ENCODE measurements at places on chromosomes 3 and 15.
A peak's percentile ranks its signal among the peaks of the same experiment; 100 is the strongest.

GRCh38 chr15:36430726-36431265, 148.6 kb upstream of the CDIN1 start:
- DNase-seq = no peak

- DNase-seq = no peak
These were observed 263.9 kb downstream of the DIPK2A start for GRCh38 chr3:144235489-144235888.

DNA sequence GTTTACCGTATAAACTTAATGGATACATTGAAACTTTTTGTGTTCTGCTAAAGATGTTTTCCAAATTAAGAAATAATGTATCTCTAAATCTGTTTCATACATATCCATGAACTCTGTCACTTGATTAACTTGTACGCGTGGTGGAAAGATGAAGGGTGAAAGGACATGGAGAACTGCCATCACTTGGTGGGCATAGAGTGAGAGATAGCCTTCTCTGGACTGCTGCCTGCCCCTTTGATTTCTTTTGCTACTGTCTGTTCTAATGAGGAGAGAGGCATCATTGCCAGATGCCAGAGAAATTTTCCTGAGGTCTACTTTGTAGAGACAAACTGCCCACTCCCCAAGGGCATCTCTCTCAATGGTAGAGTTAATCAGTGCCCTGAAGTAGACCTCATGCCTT, 120.5 kb downstream of the SLMAP start:
- no peak for DNase-seq

GRCh38 chr3:29804044-29804443, 523.2 kb downstream of the RBMS3 start:
- DNase-seq = no peak

DNA sequence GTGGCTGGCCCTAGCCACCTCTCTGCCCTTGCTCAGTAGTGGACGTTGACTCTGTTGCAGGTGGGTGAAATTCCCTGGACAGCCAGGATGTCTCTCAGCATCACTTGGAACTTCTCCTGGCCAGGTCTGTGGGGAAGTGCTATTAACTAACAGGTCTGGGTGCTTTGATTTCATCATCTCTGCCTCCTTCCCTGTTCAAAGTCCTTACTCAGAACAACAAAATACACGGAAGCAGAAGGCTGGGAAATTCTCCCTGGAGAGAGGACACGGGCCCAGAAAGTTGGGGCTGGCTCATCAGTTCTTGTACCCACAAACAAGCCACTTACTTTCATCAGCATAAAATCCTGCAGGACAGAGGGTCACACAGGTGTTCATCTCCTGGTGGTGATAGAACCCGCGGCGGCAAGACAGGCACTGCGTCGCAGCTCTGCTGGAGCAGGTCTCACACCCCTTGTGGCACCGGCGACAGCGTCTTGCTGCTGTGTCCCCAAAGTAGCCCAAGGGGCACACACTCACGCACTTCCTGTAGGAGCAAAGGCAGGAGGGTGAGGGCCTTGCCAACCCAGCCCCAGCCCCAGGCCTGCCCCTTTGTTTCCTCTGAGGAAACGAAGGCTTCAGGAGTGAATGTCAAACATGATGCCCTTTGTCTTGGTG, 29.6 kb upstream of the SNRPA1 start:
- no peak for DNase-seq

DNA sequence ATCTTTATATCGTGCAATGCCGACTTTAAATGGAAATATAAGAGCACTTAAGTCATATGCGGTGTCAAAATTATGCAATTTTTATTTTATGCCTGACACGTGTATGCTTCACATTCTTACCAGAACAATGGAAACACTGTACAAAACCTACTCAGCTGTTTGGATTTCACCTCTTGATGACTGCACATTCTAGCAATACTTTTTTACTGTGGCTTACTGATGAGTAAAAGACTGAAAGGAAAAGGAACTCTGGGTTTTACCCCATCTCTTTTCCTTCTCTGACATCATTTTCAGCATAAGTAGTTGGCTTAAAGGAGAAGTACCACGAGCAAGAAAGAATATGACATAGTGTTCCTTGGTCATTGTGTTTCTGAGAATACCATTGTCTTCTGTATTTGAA, 142.8 kb downstream of the POLR2M start:
- no peak for DNase-seq

- no peak for DNase-seq
These were observed 99.1 kb upstream of the CHMP2B start for GRCh38 chr3:87128006-87128405.

GRCh38 chr15:85778107-85778776, 16.5 kb downstream of the KLHL25 start:
- no peak for DNase-seq

DNA sequence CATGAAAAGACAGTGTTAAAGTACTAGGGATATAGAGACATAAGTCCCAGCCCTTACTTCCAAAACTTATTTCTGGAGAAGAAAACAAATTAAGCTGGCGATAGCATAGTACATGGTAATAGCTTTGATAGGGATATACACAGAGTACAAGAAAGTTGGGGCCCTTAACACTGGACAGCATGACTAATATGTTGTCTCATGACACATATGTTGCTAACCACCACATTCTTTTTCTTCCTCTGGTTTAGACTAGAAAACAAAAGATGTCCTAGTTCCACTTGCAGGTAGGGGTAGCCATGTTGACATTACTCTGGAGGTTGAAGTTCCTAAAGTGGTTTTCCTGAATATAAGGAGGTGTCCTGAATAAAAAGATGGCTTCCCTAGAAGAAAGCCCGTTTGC, 75.3 kb downstream of the RFX7 start:
- no peak for DNase-seq

DNA sequence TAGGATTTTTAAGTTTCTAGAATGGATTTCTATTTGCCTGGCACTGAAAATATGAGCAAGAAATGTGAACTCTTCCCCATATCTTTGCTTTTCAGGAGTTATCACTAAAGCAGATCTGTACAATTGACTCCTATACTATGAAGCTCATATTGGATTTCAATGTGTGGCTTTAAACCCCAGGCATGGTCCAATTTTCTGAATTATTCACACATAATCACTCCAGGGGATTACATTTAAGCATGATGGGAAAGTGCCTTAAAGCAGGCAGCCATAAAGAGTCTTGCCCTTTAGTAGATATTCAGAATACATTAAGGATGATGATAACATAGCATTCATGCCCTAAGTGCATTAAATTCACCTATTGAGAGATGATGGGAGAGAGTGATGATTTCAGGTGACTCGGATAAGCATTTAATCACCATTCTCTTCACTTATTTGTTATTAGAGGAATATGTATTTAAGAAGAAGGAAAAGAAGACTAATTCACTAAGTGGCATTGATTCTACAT, 331.8 kb upstream of the ROBO1 start:
- no peak for DNase-seq

- DNase-seq = no peak
These were observed 28.6 kb upstream of the CLSTN2 start for GRCh38 chr3:139906418-139906817.

DNA sequence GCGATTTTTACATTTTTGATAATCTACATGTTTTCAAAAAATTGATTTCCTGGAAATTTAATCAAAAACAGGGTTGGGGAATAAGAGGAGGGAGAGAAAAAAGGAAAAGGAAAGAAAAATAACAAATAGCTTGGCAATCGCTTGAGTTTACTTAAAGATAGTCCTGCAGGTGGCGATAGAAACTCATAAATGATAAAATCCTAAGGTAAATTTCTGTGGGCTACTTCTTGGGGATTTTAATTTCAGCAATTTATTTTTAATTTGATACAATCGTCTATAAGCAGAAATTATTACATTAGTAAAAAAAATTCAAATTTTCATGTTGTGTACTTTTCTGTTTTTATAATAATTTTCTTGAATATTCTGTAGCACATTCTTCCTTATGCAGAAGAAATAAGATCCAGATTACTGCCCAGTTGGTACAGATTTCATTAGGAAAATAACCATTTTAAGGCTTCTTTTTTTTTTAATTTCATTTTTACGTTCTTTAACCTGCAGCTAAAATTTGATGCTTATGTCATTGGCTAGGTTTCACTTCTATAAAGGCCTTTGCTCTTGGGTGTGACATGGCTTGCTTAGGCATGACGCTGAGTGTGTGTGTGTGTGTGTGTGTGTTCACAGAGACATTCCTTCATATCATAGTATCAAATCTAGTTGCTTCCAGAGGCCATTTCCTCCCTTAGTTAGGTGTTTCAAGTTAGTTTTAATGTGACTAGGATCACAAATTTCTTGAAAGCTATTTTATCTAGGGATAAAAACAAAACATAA, 181.8 kb downstream of the MCTP2 start:
- DNase-seq = no peak

DNA sequence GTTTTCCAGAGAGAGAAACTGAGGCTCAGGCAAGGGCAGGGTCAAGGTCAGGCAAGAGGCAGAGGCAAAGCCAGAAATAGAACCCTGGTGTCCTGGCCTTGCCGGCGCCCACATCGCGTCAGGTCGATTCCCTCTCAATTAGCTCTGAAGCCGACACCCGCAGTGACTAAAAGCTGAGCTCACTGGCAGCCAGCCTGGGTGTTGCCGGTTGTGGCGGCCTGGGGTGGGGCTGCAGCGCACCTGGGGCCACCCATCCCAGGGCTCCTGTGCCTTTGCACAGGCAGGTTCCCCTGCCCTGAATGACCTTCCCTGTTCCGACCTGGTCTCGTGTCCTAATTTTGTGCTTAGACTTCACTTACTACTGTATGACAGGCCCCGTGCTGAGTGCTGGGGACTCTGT, 6.2 kb downstream of the SEMA3F start:
- no peak for DNase-seq

- DNase-seq = no peak
These were observed 18.8 kb upstream of the CHD2 start for GRCh38 chr15:92881211-92881754.

DNA sequence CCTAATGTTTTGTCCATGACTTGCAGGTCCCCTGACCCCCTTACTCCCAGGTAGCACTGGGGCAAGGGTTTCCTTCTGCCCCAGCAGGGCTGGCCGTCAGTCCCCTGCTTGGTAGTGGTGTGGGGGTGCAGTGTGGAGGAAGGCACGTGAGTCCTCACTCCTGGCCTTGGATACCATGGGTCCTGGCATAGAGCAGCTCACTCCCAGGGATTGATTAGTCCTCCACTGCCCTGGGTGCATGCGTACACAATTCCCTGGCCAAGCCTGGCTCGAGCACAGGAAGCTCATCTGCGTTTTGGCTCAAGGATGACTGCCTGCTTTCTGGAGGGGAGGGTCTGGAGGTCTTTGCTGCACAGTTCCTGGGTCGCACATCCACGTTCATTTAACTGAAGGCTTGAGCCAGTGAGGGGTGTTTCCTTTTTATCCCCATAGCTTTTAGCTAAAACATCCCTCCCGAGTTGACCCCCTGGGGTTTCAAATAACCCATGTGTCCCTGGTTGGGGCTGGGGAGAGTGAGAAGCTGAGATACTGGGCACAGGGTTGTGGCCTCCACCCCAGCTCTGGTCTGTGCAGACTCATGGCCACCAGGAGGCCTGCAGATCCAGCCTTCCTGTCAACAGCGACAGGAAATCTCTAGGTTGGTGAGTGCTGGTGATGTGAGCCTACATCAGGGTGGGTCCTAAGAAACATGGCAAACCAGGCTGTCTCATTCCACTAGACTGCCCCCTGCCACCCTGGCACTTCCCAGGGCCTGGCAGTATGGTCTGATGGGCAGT, 11.5 kb downstream of the HEMK1 start:
- no peak for DNase-seq

DNA sequence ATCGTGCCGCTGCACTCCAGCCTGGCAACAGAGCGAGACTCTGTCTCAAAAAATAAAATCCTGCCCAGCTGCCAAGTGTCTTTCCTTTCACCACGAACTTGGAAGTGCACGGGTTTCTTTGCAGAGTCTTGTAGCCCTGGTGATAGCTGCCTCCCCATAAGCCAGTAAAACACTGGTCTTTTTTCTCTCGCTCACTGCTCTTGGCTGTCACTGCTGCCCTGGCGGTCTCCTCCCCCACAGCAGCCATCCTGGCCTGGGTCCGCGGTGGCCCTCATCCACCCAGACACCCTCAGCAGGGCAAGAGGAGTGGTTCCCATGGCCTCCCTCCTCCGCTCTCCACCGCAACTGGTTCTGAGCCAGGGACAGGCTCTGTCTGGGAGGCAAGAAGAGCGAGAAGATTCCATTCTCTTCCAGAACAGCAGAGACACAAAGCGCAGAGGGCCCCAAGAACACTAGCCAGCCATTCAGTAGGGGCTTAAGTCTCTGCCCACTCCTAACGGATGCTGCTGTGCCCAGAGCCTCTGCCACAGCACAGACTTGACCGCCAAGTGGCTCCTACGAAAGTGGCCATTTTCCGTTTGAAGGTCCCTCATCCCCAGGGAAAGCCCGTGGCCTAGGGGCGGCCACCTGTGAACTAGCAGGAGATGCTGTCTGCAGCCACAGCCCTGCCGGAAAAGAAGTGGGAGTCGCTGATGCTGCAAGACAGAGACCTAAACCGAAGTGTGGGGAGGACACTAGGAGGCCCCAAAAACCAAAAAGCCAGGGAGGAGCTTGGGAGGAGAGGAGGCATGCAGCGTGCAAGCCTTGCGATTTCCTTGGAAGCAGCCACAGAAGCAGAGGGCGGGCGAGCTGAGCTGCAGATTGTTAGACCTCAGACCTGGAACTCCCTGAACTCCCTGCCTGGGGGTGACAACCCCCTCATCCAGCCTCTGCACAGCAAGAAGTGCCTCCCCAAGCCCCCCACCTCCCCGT, 44.1 kb downstream of the KLHL25 start:
- peak; percentile 56 for DNase-seq

- DNase-seq = no peak
These were observed 143.1 kb downstream of the MYLK start for GRCh38 chr3:123741041-123741511.

GRCh38 chr3:29282427-29283230, 1.8 kb downstream of the RBMS3 start:
- DNase-seq = no peak

GRCh38 chr3:135490219-135490915, 475.2 kb upstream of the PPP2R3A start:
- DNase-seq = no peak

- no peak for DNase-seq
These were observed 7.8 kb downstream of the GP9 start for GRCh38 chr3:129068291-129068886.

- no peak for DNase-seq
These were observed 534.6 kb upstream of the ROBO2 start for GRCh38 chr3:76505202-76505845.

- no peak for DNase-seq
These were observed 38.0 kb downstream of the ARRDC4 start for GRCh38 chr15:97998307-97999071.

- DNase-seq = no peak
These were observed 25.2 kb downstream of the TMEM202 start for GRCh38 chr15:72423256-72423655.

DNA sequence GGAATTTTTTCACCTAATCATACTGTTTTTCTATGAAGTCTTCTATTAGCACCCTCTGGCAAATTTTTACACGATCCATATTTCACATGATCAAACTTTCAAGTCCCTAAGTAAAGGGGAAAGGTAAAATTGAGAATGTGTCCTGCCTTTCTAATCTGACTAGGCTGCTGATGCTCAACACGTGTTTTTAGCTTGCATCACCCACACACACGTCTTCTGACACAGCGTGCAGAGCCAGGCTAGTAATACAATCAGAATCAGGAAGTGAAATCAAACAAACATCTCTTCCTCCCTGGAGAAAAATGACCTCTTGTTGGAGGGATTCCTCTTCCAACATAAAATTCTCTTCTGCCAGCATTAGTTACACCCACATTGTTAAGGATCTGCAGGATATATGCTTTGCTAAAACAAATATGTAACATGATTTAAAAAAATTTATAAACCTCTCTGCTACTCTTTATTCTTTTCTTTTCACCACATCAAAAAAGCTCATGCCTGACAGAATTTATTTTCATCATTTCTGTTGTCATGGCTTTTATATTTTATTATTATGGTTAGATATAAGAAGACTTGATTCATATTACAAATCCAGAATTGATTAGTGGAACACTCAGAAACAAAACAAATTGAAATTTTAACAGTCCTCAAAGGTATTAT, 122.4 kb downstream of the RAP2B start:
- DNase-seq = no peak
